ENCODE measurements at places on chromosomes 3 and 15. TPM values are rescaled to one million over a fixed set of nuclear protein-coding genes. Genes with fewer than 3 reads are reported as not detected.

Gene SQOR
- 0.69 TPM for total RNA-seq

DNA sequence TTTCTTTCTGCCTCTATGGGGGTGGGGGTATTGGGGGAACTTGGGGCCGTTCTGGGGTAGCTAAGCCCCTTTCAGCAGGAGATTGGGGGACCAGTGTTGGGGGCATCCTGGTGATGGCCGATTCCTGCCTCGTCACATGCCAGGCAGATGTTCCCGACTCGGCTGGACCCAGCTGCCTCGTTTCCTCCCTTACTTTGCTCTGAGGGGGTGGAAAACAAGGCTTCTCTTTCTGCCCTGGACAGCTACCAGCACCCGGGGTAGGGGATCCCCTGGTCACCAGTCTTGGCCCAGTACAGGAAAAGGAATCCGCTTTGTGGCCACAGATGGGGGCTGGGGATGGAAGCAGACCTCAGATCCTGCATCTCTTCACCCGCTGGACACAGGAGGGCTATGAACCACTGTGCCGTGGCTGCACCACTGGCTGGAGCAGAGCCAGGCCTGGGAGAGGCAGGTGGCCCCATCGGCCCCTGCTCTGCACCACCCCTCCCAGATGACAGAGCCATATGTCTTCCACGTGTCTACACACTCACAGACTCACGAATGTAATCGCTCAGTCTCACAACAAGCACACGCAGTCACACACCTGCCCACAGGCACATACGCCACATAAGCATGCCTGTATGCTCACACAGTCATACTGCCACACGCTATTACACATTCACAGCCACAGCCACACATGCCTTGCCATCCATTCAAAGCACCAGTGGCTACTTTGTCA is 12.4 kb downstream of the SNX33 start:
- DNase-seq, result no peak
- H3K27me3 ChIP-seq, result no peaks in the 10 kb centered on the region
- peaks cover 10% of the 10 kb centered on the region for H3K36me3 ChIP-seq
- no peak overlapping the region for H3K4me3 ChIP-seq
- peak overlapping the region; percentile 30 for H3K27ac ChIP-seq

- H3K36me3 ChIP-seq, result no peaks in the 10 kb centered on the region
- no peak overlapping the region for H3K27ac ChIP-seq
- H3K4me1 ChIP-seq, result peaks cover 36% of the 10 kb centered on the region
- no peak for DNase-seq
Observed at GRCh38 chr3:189308608-189309007, 136.8 kb downstream of the TPRG1 start.

DNA sequence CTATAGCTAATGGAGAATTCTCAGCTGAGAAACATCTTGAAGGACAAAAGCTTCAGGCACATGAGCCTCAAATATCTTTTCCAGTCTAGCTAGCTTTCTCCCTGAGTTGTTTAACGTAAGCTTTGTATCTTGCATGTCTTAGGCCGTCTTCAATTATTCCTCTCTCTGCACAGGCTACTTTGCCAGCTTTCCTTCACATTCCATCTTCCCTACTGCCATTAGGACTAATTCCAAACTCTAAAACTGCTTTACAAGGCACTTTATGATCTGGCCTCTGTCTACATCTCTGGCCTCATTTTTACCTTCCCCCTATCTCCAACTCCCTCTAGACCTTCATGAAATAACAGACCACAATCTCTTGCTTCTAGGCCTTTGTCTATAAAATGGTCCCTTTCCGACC is 171.4 kb downstream of the GREM1 start:
- H3K27me3 ChIP-seq, result no peaks in the 10 kb centered on the region
- no peak overlapping the region for H3K4me3 ChIP-seq
- no peaks in the 10 kb centered on the region for H3K36me3 ChIP-seq
- peaks cover 15% of the 10 kb centered on the region for H3K4me1 ChIP-seq
- DNase-seq, result no peak

GRCh38 chr3:126533506-126533905 is 9.6 kb downstream of the CHST13 start:
- no peaks in the 10 kb centered on the region for H3K27me3 ChIP-seq
- H3K27ac ChIP-seq, result no peak overlapping the region
- H3K4me1 ChIP-seq, result 0 out of 2 replicates have a peak, but pooled peaks cover 8% of the 10 kb centered on the region

- peaks cover 33% of the 10 kb centered on the region for H3K36me3 ChIP-seq
- DNase-seq, result no peak
- H3K27ac ChIP-seq, result no peak overlapping the region
- H3K4me1 ChIP-seq, result no peaks in the 10 kb centered on the region
- H3K4me3 ChIP-seq, result no peak overlapping the region
Observed at GRCh38 chr3:11350374-11350773, 78.2 kb downstream of the ATG7 start.
